ENCODE measurements at places on chromosomes 3 and 15.
A peak's percentile ranks its signal among the peaks of the same experiment; 100 is the strongest.

GRCh38 chr3:172699031-172699430 lies 11.8 kb downstream of the NCEH1 start:
- no peak for DNase-seq

- DNase-seq = no peak
These were observed 39.2 kb downstream of the CMTM7 start for GRCh38 chr3:32430900-32431299.

- no peak for DNase-seq
These were observed 15.0 kb upstream of the SRP14 start for GRCh38 chr15:40053831-40054604.

- peak; percentile 41 for DNase-seq
These were observed 42.5 kb downstream of the CMTM6 start for GRCh38 chr3:32460031-32460749.

DNA sequence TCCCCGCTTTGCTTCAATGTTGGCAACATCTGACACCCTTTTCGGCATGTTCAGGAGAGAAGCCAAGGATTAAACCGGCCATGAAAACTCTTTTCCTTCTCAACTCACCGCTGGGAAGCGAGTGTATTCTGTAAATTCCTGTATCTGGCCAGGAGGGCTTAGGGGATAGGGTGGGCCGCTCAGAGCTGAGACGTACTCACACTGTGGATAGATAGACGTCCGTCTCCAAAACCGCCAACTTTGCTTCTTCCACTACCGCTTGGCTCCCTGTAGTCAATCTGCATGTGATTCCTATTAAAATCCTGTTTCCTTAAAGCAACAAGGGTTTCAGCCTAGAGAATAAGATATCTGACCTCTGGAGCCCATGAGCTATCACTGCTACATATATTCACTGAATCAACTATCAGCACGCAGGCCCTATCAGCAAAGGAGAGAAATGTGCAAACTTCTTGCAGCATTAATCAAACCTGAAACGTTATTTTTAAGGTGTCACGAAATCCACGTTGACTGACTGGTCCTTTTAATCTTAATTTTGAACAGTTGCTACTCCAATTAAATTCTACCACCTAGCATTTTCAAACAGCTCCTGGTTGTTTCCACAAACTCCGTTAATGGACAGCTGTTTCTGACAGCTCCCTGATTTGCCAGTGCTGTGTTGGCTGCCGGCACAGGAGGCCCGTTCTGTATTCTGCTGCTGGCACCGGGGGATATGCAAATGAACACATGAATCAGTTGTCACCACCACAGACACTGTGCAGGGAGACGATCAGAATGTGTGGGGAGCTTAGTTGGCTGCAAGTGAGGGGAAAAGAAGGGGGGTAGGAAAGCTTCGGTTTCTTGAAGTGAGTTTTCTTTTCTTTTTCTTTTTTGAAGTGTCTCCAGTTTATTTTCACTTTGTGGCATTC lies 438.9 kb upstream of the ARRDC4 start:
- no peak for DNase-seq

- DNase-seq = no peak
These were observed 39.6 kb downstream of the NIPA2 start for GRCh38 chr15:22878103-22878502.

DNA sequence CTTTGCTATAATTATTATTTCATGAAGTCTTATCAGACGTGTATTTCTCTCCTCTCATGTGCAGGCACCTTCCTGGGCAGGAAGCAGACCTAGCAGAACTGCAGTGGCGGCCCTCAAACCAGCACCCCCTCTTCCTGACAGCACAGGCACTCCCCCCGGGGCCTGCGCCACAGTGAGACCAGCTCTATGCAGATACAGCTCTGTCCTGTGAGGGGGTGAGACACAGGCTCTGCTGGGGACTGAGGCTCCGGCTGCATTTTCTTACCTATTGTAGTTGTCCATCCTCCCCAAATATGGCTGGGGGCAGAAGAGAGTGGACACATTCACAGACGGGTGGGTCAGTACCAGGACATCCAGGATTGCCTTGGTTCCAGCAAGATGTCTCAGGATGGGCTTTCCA lies 5.0 kb downstream of the CISH start:
- no peak for DNase-seq

GRCh38 chr3:106263546-106263945 lies 394.7 kb upstream of the CBLB start:
- DNase-seq = no peak

DNA sequence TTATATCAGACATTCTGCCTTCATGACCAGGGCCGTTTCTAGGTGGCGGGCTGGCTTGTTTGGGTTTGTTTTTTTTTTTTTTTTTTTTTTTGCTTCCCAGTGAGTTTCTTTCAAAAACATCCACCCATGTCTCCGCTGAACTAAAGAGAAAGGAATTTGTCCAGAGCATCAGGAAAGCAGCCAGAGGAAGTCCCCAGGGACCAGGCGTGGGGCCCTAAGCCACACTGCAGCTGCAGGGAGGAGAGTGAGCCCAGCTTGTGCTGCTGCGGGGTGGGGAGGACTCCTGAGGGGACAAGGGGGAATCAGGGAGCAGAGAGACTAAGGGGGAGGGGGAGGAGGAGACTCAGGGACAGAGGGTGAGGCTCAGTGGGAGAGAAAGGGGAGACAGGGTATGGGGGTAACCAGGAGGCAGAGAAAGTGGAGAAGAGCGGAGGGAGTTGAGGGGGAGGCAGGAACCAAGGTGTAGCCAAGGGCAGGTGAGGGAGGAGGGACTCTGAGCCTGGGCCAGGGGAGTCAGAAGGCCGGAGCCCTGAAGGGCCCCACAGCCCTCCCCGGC lies 49.5 kb downstream of the CYP11A1 start:
- no peak for DNase-seq

GRCh38 chr15:93372208-93372864 lies 283.3 kb upstream of the RGMA start:
- no peak for DNase-seq

GRCh38 chr3:59555593-59556315 lies 505.9 kb upstream of the CFAP20DC start:
- no peak for DNase-seq

GRCh38 chr3:43288366-43288765 lies 2.0 kb downstream of the SNRK start:
- DNase-seq = peak; percentile 28

- DNase-seq = no peak
These were observed 7.1 kb downstream of the CELSR3 start for GRCh38 chr3:48655606-48656005.

DNA sequence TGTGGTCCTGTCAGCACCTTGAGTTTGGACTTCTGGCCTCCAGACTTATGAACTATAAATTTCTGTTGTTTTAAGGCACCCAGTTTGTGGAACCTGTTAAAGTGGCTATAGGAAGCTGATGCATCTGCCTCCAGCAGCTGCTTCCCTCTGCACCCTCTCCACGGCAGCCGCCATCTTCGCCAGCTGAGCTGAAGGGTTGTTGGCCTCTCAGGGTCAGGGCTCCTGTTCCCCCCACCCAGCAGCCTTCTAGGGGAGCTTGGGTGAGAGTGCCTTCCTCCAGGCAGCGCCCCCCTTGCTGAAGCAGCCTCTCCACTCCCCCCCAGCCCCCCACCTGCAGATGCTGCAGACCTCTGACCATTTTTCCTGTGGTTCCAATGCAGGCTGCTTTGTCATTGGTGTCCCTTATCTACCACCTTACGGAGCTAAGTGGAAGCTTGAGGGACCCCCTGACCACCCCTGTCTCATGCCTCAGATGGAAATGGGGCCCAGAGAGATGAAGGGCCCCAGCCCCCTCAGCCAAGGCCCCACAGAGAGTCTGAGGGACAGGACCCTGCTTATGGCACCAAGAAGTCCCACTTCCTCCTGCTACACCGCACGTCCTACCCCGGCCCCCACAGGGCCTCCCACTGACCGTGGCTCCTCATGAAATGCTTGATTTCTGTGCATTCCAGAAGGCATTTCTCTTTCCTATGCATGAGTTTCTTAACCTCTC lies 61.4 kb upstream of the TLE3 start:
- no peak for DNase-seq

DNA sequence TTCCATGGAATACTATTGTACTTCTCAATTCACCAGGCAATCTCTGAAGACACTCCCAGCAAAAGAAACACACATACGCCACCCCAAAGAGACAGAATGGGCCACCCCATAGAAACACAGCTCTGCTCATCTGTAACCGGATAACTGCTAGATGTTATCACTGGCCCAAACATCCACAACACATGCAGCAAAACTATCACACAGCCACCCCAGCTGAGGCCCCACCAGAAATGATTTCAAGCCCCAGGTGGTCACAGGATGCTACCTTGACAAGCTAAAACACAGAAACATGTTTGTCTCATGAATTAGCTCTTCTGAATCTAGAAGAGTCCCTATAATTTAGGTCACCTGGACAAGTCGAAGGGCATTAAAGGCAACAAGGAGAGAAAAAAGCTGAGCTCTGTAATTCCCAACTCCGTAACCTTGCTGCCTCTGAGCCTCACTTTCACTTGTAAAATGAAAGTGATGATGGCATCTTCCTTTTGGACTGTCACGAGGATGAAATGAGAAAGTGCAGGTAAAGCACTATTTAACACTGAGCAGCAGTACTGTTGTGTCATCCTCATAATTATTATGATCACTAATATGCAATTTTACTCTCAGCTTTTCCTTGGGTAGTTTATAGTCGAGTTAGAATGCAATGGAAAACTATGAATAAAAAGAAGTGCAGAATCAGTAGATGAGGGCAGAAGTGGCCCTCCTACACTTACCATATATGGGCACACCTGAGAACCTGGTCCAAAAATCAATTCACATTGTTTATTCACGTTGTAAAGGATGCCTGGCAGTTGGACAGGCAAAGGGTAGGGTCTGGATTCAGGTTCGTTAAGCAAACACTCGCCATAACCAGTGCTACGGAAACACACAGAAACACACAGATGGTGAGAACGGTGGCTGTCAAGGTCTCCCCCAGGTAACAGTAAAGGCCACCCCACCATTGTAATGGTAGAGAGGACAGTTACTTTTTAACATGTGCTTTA lies 38.6 kb downstream of the ADAMTS9 start:
- no peak for DNase-seq

DNA sequence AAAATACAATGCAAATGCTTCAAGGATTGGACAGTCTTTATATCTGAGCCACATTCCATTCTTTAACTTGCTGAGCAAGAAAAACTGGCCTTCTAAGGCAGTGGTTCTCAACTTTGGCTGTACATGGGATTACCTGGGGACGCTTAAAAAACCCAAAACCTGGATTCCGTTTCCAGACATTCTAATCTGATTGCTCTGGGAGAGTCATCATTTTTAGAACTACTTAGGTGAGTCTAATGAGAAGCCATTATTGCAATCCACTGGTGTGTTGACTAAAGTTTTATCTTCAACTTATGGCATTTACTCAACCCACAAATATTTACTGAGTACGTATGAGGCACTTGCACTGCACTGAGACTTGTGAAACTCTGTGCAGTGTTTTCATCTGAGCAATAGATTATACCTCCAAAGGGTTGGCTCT lies 195.7 kb upstream of the ATP11B start:
- DNase-seq = no peak

GRCh38 chr3:45677033-45677446 lies 12.2 kb upstream of the SACM1L start:
- DNase-seq = peak; percentile 50

DNA sequence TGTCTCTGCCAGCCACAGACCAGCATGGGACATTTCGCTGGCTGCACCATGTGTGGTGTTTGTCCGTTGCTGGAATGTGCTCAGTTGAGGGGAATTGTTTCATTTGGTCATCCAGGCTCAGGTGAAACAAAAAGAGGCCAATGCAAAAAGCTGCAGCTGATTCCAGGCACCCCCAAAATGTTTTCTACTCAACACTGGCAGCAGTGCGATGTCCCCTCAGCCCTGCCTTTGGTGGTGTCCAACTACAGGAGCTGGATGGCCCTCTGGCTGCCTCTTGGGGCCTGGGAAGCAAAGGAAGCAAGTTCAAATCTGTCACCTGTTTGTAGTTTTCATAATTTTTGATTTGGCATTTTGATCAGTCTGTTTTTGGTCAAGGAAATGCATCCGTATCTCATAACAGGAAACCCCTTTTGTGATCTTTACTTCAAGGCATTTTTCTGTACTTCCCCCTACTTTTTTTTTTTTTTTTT lies 141.8 kb downstream of the EEFSEC start:
- no peak for DNase-seq

- DNase-seq = no peak
These were observed 23.4 kb downstream of the PARP16 start for GRCh38 chr15:65263313-65263712.

DNA sequence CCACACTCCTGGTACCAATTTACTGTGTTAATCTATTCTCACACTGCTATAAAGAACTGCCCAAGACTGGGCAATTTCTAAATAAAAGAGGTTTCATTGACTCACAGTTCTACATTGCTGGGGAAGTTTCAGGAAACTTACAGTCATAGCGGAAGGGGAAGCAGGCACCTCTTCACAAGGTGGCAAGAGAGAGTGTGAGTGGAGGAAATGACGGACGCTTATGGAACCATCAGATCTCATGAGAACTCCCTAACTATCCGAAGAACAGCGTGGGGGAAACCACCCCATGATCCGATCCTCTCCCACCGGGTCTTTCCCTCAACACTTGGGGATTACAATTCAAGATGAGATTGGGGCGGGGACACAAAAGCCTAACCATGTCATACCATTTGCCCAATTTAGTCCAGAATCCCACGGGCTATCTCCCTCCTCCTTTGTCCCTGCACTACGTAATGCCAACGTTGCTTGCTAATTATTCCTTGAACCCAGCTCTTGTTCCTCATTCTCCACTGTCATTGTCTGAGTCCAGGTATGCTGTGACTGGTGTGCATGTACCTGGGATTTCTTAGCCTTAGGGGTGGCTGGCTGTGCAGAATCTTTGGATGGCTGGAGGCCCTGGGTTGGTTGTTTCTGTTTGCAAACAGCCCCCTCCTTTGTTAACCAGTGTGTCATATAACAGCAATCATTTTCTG lies 3.4 kb downstream of the PIGZ start:
- DNase-seq = no peak

DNA sequence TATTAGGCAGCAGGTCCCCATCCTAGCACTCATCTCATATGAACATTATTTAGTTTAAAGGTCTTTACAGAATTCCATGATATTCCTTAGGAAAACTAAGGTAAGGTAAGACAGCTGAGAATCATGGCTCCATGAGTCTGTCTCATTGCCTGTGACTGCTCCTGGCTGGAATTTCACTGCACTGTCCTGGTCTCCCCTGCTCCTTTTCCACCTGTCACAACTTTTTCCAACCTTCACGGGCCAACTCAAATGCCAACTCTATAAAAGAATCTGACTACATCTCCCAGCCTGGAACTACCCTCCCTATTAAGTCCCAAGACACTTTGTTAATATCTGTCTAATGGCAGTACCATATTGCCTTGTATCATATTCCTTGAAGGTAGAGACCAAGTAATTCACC lies 7.6 kb downstream of the CNBP start:
- DNase-seq = no peak

DNA sequence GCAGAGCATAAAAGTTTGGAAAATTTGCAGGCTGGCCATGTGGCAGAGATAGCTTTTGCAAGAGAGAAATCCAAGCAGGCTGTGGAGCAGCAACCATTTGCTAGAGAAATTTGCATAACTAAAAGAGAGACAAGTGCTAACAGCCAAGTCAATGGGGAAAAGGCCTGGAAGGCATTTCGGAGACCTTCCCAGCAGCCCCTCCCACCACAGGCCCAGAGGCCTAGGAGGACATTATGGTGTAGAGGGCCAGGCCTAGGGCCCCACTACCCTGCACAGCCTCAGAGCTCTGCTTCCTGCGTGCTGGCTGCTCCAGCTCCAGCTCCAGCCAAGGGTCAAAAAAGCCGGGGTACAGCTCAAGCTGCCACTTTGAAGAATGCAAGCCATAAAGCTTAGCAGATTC lies 82.7 kb downstream of the MYO5A start:
- DNase-seq = no peak

- DNase-seq = no peak
These were observed 211.4 kb upstream of the DPH6 start for GRCh38 chr15:35757361-35757760.

GRCh38 chr3:52495777-52496602 lies 852 bp downstream of the STAB1 start:
- no peak for DNase-seq
